ENCODE measurements at places on chromosomes 16 and 17.

GRCh38 chr16:82660075-82660645, 33.4 kb downstream of the CDH13 start:
- DNase-seq = no peak

GRCh38 chr17:60436676-60437075, 14.4 kb downstream of the CHCT1 start:
- no peak for DNase-seq

GRCh38 chr17:75773121-75773807, 8.3 kb upstream of the GALK1 start:
- DNase-seq = no peak

DNA sequence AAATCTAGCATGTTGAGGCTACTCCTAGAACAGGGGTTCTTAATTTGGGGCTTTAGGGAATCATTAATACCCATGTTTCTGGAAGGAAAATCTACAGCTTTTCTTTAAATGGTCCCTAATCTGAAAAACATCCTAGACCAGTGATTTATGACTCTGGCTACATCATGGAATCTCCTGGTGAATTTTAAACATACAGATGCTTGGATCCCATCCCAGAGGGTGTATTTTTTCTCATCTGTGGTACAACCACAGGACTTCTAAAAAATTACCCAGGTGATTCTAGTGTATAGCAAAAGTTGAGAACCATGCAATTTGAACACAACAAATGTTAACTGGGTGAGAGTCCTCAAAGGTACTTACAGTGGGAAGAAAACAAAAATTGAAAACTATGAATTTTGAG, 41.5 kb downstream of the KANSL1 start:
- no peak for DNase-seq

GRCh38 chr17:81735264-81736102, 23.4 kb downstream of the SLC25A10 start:
- DNase-seq = no peak

DNA sequence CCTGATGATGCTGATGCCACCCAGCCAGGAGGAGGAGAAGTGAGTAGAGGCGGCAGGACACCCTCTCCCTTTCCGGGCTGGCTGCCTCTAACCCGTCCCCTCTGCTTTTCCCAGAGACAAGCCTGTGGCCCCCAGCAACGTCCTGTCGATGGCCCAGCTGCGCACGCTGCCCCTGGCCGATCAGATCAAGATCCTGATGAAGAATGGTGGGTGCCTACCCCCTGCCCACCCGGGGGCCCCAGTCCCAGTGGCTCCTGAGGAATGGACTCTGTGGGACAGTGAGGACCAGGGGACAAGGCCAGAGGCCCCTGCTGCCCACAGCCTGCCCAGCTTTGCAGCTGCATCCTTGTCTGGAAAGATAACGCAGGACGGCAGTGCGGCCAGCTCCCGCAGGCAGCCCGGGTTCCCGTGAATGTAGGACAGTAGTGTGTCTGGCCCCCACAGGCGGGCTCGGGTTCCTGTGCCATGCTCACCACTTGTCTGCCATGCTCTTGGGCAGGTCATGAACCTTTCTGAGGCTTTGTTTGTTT, 19.9 kb downstream of the POLR3E start:
- no peak for DNase-seq

- DNase-seq = no peak
These were observed 16.1 kb downstream of the AMFR start for GRCh38 chr16:56409195-56409594.

- no peak for DNase-seq
These were observed 1.7 kb upstream of the DVL2 start for GRCh38 chr17:7235693-7236665.

DNA sequence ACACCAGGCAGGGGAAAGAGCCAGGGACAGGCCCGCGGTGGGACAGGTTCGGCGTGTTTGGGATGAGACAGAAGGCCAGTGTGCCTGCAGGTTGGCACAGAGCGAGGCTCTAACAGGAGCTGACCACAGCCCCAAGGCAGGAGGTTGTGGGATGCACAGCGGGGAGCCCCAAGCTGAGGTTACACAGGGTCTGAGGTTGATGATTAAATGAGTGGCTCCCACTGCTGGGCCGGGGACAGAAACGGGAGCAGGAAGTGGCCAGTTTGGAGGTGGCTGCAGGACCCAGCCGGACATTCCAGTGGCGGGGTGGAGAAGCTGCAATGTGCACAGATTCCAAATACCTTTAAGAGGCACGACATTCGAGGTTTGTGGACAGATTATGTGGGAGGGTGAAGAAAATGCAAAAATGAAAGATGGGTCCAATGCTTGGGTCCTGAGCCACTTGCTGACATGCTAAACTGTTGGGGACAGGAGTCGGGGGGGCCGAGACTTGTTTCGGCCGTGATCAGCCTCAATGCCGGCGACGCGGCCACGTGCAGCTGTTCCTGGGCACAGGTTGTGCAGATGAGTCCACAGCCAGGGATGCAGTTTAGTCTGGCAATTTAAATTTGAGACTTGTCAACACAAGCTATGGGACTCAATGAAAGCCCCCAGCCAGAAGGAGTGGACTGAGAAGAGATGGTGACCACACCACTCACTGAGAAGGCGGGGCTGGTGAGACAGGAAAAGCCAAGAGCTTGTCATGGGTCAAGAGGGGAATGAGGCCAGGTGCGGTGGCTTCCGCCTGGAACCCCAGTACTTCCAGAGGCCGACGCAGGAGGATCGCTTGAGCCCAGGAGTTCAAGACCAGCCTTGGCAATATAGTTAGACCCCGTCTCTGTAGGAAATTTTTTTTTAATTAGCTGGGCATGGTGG, 8.7 kb downstream of the ENPP7 start:
- DNase-seq = no peak

DNA sequence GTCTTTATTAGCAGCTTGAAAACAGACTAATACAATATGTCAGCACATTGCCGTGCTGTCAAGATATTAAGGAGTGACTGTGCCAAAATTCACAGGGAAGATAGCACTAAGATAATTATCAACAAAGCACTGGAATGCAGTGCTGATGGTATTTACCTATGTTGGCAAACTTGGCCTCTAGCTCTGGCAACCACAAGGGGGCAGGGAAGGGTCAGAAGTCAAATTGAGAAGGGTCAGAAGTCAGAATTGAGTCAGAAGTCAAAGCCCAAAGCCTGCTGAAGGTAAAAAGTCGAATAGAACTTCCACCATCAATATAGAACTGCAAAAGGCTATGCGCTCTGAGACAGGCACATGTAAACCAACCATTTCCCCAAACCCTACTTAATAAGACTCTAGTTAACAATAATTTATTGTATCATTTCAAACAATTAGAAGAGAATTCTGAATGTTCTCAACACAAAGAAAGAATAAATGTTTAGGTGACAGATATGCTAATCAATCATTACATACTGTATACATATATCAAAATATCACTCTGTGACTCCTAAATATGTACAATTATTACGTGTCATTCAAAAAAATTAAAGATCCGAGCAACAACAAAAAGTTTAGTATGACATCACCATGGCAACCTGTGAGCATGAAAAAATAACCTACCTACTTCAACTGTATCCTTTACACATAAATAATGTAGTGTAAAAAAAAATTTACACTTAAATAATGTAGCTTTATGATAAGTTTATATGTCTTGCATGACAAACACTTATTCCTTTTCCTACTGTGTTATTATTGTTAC, 916.1 kb downstream of the KCNJ2 start:
- no peak for DNase-seq

Data from caudate nucleus (tissue), 63 donors.